ENCODE measurements at places on chromosomes 12 and 14.

- no peak for DNase-seq
Measured at GRCh38 chr12:49693931-49694444, 13.2 kb downstream of the FMNL3 start.

DNA sequence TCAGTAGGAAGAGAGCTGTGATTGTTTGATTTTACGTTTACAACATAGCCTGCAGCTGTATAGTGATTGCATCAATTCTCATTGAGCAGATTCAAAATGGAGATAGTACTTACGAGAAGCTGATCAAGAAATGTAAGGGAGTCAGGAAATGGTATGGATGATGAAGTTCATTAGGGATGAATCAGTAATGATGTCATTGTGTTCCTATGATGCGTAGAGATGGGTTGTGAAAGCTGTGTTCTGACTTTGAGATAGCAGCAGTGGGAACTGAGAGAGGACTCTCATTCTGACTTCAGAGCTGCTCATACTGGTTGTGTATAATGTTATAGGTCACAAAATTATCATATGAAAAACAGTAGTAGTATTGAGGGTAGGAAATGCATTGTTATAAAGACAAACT, 44.0 kb downstream of the TTLL5 start:
- DNase-seq: no peak

DNA sequence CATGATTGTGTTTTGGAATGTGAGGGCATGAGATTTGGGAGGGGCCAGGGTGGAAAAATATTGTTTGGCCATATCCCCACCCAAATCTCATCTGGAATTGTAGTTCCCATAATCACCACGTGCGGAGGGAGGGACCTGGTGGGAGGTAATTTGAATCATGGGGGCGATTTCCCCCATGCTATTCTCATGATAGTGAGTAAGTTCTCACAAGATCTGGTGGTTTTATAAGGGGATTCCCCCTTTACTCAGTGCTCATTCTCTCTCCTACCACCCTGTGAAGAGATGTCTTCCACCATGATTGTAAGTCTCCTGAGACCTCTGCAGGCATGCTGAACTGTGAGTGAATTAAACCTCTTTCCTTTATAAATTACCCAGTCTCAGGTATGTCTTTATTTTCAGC, 15.7 kb downstream of the OR10P1 start:
- no peak for DNase-seq

GRCh38 chr12:117567644-117568216, 206.3 kb upstream of the NOS1 start:
- DNase-seq: no peak

DNA sequence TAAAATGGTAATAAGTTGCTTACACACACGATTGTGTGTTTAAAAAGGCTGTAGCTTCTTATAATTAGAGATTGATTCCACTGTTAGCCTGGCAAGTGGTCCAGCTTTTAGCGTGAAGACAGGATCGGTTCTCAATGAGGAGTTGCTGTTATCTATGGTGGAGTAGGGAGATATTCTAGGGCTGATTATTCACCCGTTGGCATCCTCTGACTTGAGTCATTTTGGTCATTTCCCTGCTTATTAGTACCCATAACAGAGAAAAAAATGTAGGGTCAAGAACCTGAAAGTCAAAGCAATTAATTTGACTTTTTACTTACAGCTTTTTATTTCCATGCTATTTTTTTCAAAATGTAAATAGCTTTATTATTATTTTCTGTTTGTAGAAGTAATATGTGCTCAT, 76.0 kb downstream of the KCNK13 start:
- no peak for DNase-seq

DNA sequence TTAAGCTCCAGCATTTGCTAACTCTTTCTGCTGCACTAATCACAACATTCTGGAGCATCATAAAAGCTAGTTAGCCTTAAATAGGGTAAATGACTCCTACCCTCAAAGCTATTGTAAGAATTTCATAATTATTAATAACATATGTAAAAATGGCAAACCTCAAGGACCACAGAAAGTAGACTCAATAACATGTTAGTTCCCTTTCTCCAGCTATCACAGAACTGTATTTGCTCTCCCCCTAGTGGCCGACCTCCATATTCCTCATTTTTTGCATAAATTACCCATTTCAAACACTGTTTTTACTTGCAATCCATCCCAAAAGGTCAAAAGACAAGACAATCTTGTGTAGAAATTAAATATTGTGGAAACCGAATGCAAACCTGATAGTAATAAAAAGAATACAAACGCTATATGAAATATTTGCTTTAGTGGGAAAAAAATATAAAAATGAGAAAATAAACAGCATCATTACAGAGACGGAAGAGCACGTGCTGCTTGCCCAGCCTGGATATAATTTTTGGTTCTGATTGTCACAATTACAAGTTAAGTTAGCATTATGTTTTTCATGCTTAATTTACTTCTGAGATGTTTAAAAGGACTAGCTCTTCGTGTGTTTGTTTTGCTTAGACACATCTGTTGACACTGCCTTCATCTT, 97.9 kb downstream of the RERGL start:
- peak; percentile 18 for DNase-seq

DNA sequence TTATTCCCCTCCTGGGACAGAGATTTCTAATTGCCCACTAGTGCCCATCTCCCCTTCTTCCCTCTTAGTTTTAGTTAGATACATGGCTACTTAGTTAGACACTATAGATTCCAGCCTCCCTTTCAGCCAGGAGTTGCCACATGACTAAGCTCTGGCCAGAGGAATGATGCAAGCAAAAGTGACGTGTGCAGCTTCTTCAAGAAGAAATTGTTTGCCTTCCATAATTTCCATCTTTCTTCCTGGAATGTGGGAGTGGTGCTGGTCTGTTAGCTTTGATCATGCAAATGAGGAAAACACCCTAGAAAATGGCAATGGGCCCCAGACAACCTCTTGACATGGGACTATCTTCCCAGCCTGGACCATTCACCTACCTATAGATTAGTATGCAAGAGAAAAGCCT, 21.4 kb downstream of the CCDC177 start:
- no peak for DNase-seq

- DNase-seq: no peak
Measured at GRCh38 chr14:103839579-103839978, 7.8 kb downstream of the PPP1R13B start.

DNA sequence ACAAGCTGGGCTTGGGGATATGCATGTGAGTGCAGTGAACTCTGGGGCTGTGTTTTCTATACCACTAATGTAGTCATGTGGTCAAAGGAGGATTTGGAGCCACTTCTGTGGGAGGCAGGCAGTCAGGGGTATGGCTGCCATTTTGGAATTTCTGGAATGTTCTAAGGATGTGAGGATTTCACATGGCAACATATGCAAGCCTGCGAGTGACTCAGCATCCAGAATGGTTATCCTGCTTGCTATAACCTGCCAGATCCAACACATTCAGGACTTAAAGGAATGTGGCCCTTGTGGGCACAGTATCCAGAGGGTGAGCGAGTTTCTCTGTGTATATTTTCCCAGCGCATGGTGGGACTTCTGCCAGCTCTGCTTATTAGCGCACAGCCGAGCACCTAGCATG, 249.2 kb upstream of the PWP1 start:
- DNase-seq: no peak

DNA sequence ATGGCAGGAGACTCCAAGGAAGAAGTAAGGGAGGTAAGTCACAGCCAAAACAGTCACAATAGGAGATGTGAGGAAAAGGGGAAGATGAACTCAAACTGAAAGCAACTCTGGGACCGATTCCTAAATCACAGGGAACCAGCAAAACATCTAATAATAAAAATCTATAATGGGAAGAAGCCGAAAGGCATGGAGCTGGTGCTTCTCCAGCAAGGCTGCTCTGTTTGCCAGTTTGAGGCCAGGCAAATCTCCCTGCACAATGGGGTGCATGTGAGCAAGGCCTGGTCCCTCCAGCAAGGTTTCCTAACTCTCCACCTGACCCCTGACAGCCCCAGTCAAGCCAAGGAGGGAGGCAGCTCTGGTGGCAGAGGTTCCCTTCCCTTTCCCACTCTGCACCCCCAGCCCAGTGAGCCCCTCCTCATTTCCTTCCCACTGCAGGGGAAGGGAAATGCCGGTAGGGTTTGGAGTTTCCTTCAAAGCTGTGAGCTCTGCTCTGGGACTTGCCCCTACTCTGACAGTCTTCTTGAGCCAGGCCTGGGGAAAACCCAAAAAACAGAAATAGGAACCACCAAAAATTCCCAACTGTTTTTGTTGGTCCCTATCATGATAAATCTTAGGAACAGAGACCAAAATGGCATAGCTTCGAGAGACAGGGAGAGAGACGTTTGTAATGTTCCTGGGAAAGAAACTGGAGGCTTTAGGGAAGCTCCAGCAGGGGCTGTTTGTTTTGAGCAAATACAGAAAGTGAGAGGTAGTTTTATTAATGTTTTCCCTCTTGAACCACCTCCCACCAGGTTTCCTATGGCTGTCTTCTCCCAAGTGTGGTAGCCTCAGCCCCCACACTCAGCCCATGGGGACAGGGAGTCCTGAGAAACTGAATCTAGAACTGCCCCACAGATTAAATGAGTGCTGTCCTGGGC, 34.6 kb downstream of the FMNL3 start:
- DNase-seq: no peak
